ENCODE measurements at places on chromosomes 1 and 21.
A peak's percentile ranks its signal among the peaks of the same experiment; 100 is the strongest.

DNA sequence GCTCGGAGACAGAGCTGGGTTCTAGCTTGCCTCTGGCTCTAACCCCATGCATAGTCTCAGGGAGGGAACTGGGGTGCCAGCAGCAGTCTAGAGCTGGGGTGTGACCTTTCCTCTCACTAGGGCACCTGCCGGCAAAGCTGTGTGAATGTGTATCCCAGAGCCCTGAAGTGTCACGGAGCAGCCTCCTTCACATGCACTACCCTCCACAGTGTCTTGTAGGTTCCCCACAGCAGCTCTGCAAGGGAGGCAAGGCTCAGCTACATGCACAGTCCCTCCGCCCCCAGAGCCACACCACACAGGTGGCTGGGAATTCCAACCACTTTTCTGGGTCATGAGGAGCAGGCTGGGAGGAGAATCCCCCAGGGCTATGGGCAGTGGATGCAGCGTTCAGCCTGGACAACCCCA is 7.7 kb upstream of the HPCA start:
- no peak for DNase-seq

DNA sequence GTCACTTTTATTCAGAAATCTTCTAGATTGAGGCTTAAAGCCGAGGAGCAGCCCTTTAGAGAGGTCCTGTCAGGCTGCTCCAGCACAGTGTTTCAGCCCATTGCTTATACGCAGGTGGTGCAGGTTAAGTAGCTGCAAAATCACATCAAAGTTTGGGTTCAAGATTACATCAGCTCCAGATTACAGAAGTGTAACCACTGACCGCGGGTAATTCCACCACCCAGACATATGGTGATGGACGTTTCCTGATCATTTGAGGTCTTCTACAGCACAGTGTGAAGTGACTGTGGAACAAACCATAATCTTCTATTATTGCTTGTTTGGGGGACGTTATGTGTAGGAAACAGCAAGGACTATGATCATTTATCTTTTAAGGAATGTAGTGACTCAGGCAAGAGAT is 11.8 kb downstream of the C1orf115 start:
- no peak for DNase-seq

GRCh38 chr1:25889470-25889869 is 14.0 kb upstream of the PAQR7 start:
- no peak for DNase-seq

GRCh38 chr1:68478662-68479061 is 18.2 kb downstream of the DEPDC1 start:
- no peak for DNase-seq

- DNase-seq, result no peak
Observed at GRCh38 chr1:45840704-45841103, 37.3 kb downstream of the MAST2 start.

DNA sequence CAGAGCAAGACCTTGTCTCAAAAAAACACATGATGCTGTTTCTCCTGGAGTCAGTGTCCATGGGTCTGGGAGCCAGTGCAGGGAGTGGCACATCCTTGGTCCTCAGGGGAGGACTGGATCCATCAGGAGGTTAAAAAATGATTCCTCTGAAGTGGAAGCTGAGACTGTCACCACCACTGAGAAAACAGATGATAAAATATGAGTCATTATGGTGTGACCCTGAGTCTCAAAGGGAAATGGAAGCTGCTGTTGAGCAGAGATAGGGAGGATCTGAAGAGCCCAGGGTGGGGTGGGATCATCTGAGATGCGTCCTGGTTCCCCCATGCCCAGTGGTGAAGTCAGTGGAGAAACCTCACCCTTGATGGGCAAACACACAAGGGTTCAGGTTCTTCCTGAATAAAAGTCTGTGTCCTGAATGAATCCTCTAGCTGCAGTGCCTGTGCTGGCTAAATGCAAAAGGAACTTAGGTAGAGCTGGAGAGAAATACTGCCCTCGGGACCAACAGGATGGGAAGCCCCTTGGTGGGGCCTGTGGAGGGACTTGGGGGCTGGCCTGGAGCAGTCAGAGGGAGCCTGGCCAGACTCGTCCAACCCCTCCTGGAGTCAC is 61.6 kb upstream of the TENT5B start:
- DNase-seq, result no peak

DNA sequence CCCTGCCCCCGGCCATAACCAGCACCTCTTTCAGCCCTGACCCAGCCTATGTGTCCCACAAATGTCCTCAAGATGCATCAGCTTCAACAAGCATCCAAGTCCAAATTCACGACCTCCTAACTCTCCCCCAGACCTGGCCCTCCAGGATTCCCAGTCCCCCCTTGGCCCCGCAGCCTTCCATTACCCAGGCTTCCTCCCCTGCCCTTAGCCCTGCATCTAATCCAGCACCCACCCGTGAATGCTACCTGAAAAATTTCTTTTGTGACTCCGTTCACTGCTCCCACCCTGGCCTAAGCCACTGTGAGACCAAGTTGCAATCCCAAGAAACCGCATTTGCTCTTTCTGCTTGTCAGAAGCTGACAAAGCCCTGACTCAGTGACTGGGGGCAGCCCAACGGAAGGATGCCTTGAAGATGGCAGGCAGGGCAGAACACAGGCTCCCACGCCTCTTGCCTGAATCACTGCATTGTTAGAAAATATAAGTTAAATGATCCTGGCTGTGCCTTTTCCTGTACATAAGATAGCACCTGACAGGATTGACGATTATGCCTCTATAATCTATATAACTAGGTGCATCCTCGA is 939 bp upstream of the MFAP2 start:
- DNase-seq, result no peak

GRCh38 chr1:5367306-5367705 is 624.9 kb downstream of the NPHP4 start:
- DNase-seq, result no peak

- DNase-seq, result no peak
Observed at GRCh38 chr1:175669569-175669968, 73.8 kb downstream of the TNR start.

GRCh38 chr1:86956221-86956620 is 41.8 kb downstream of the HS2ST1 start:
- no peak for DNase-seq

- no peak for DNase-seq
Observed at GRCh38 chr1:25106352-25106751, 126.0 kb downstream of the SYF2 start.

GRCh38 chr1:65026235-65026634 is 59.9 kb upstream of the JAK1 start:
- no peak for DNase-seq

GRCh38 chr1:86618358-86618757 is 71.5 kb downstream of the CLCA4 start:
- DNase-seq, result no peak

GRCh38 chr1:197081117-197081753 is 14.2 kb upstream of the F13B start:
- no peak for DNase-seq

- no peak for DNase-seq
Observed at GRCh38 chr1:109468061-109468460, 1.7 kb downstream of the SYPL2 start.

- peak; percentile 33 for DNase-seq
Observed at GRCh38 chr1:203295796-203296195, 9.5 kb upstream of the BTG2 start.

DNA sequence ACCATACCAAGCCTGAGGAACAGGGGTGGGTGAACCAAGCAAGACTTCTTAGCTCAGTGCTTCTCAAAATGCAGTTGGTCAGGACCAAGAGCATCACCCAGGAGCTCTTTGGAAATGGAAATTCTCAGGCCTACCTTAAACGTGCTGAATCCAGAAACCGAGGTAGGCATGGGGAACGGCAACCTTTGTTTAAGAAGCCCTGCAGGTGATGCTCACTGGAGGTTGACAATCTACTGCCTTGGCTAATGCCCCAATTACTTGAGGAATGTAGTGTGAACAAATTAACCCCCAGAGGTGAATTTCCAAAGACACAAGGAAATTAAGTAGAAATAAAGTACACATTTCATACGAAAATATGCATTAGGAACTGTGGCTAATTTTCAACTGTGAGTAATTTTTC is 5.3 kb downstream of the PTPN14 start:
- no peak for DNase-seq

GRCh38 chr1:85199667-85200462 is 951 bp downstream of the SYDE2 start:
- no peak for DNase-seq

Data from NCI-H1694 treated with DMSO at 0.1 percent for 48 hours (cell line).